Stimulated activated CD4-positive, alpha-beta T cell treated with anti-CD3 and anti-CD28 coated beads, Interleukin-12 subunit alpha, Interleukin-12 subunit beta, amount 100 ng/mL, for 48 hours (primary cell): ENCODE measurements at places on chromosomes 5 and 9.

GRCh38 chr9:135673941-135674340 lies 10.8 kb downstream of the LCN9 start:
- no peak for DNase-seq

GRCh38 chr5:102700916-102701315 lies 54.2 kb upstream of the PAM start:
- DNase-seq, result no peak

DNA sequence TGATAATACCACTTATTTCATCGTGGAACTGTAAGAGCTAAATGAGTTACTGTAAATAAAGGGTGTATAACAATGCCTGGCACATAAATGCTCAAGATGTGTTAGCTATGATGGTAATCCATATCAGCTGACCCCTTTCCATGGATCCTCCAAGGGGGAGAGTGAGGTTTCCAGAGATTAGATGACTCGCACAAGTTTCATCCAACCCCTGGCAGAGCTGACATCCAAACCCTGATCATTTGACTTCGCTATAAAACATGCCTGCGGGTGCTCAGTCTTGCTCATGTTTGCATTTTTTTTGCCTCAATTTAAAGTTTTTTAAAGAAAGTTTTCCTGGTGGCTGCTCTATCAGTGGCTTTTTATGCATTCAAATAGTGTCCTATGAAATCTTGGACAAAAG lies 145.7 kb upstream of the SMIM23 start:
- DNase-seq, result no peak

- no peak for DNase-seq
Measured at GRCh38 chr9:82519332-82519731, 530.8 kb downstream of the SPATA31D1 start.

DNA sequence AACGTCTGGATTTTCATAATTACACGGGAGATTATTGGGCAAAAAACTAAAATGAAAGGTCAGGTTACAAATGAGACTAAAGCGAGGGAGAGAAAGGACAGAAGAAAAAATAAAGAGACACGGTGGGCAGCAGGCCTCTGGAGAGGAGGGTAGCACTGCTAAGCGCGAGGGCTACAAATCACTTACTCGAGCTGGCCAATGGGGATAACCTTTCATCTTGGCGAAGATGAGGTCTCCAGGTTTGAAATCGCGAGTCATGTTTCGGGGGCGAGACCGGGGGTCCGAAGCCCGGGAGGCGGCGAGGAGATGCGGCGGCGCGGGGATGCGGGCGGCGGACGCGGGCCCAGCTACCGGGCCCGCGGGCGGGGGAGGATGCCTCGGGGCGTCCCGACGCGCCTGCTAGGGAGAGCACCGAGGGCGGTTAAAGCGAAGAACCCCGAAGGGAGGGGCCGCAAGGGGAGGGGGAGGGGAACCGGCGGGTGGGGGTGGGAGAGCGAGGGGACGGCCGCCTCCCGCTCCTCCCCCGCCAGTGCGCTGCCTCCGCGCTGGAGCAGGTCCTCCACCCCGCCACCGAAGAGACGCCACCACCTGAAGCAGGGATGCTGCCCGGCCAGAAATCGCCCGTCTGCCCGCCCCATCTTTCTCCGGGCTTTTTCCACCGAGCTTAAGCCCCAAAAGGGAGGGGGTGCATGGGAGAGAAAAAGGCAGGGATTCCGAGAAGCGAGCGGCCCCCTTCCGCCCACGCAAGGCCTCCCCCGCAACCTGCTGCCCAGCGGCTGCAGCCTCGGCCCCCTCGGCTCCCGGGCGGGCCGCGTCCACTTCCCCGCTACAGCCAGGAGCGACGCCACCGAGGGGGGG lies 610 bp downstream of the PSIP1 start:
- peak; percentile 40 for DNase-seq

DNA sequence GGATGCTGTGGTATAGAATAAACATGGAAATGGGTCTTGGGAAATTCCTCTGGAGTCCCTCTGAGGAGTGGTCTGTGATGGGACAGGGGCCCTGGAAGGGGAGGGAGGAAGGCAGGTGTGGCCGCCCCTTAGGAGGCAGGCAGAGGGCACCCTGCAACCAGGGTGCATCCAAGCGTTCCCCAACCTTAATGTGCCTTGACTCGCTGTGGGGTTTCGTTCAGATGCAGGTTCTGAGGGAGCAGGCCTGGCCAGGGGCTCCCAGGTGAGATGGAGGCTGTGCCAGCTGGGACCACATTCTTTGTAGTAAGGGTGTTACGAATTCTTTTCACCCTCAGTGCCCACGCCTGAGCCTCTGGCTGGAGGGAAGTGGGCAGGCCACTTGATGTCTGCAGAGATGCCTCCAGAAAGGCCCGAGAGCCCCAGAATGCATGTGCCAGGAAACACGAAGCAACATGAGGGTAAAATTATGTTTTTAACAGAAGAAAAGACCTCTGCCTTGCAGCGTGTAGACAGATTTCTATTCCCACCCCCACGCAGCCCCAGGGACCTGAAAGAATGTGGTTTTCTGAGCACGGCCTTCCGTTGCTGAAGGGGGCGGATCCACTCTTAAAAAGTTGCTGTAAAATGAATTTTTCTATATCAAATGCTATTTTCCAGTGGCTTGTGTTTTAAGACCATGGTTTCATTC lies 150.4 kb upstream of the IER5L start:
- no peak for DNase-seq

- DNase-seq, result no peak
Measured at GRCh38 chr5:21711866-21712758, 1141.0 kb downstream of the CDH12 start.

DNA sequence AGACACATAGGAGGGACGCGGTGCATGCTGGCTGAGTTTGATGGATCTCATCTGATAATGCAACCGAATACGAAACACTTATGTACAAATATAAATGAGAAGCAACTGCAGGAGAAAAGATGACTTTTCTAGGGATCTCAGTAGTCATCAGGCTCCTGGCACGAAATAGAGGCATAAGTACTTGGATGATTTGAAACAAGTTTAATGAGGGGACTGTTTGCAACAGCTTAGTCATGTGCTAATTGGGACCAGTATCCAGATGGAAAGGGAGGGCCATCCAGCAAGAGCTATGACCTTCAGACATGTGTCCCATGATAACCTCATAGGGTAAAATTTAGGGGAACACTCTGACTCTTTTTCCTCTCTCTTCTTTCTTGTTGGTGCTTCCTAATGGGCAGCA lies 123.0 kb downstream of the EGFLAM start:
- DNase-seq, result no peak

GRCh38 chr5:67012171-67012570 lies 184.4 kb downstream of the CD180 start:
- no peak for DNase-seq

DNA sequence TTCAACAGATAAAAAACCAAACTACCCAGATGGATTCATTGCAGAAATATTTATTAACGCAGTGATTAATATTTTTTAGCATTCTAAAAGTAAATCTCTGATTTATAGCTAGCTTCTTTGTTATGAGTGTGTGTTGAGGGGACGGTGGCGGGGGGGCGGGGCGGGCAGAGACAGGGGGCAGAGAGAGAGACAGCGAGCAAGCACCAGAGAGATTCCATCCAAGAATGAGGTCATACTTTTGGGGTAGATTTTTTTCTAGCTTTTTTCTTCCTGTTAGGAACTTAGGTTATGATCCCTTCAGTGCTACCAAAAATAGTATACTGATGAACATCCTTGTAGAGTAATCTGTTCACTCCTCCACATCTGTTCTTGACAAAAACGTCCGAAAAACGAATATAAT lies 500 bp upstream of the ZNF883 start:
- no peak for DNase-seq

DNA sequence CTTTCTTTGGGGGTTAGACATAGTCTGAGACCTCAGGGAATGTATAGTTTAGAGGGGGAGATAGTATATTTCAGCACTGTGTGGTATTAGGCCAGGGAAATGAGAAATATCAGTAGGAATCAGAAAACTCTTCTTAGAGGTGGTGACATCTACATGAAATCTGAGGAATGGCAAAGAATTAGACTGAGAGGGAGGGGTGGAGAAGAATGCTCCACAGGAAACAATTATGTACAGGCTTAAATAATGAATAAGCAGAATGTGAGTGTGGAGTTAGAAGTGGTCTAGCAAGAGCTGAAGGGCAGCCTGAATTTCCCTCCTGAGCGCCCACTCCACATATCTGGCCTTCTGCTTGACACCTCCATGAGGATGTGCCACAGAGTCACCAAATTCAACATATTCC lies 3.6 kb upstream of the MACIR start:
- DNase-seq, result no peak

GRCh38 chr5:2579126-2579525 lies 172.4 kb downstream of the IRX2 start:
- no peak for DNase-seq

DNA sequence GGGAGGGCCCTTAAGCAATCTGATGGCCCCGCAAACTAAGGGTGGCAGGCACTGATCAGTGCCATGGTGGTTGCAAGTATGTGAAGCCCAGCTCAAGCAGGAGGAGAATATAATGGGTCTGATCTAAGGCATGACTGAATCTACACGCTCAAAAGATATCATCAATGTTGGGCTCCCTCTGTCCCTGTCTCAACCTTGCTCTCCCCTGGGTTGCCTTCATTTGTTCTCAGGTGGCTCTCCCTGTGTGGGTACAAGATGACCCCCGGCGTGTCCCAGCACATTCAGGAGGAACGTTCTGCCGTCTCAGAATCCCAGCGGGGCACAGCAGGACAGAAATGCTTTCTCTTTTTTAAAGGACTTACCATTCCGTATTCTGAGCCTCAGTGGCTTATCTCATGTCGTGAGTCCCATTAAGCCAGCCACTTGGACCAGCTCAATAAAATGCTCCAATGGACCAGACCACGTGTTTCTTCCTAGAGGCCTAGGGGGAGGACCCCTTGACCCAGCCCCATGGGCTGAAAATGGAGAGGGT lies 12.0 kb upstream of the RNF130 start:
- no peak for DNase-seq

DNA sequence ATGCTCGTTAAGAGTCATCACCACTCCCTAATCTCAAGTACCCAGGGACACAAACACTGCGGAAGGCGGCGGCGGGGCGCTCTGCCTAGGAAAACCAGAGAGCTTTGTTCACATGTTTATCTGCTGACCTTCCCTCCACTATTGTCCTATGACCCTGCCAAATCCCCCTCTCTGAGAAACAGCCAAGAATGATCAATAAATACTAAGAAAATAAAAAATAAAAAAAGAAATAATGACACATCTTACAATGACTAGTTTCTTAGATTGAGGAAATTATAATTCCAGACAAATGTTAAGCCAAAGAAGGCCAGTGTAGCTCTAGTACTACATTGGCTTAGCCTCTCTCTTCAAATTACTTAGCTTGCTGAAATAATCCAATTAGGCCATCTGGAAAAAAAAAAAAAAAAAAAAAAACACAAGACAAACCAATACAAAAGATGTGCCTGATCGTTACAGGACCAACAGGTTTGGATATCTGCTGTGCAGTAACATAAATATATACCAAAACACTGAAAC lies 58.0 kb downstream of the ANXA2R start:
- no peak for DNase-seq

DNA sequence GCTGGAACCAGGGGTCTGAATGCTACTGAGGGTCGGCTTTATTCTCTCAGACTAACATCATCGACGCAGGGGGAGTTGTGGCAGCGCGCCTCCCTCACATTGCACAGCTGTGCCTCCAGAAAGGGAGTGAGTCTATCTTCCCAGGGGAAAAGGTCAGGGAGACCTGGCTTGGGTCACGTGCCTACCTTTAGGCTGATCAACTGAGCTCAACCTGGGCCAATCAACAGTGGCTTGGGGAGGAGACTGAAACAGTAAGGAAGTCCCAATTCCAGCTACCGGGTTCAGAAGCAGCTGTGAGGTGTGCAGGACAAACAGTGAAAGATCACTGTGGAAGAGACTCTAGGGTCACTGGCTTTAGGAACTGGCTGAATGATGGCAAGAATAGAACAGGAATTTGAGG lies 14.3 kb downstream of the SNX30 start:
- no peak for DNase-seq

- no peak for DNase-seq
Measured at GRCh38 chr5:10684303-10685086, 76.5 kb downstream of the DAP start.

DNA sequence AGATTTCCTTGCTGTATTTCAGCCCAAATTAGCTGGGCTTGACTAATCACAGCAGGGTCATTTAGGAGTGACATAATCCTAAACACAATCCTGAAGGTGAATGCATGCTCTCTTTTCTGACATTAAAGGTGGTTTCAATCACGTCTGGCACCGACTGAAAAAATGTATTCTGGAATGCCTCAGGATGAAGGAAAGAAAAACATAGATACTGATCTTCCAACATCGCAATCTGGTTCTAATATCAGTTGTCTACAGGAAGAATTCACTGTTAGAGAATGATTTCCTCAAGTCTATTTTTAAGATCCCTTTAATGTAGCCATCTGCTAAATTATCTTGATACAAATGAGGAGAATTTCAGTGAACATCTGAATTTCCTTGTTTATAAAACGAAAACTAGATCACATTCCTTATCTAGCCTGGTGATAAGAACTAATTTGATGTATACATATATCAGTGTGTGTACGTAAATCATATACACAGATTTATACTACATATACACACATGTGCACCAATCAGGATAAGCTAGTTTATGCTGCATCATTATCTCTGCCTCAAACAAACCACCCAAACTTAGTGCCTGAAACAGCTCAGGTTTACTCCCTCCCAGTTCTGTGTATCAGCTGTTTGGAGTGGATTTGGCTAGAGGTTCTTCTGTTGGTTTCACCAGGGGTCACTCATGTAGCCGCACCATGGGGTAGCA lies 31.3 kb upstream of the TAS2R1 start:
- no peak for DNase-seq

- DNase-seq, result peak; percentile 79
Measured at GRCh38 chr5:132410451-132411303, 41.2 kb downstream of the SLC22A5 start.

GRCh38 chr5:35971186-35971877 lies 19.9 kb downstream of the UGT3A1 start:
- no peak for DNase-seq

- no peak for DNase-seq
Measured at GRCh38 chr9:77534376-77535057, 113.6 kb downstream of the GNA14 start.

DNA sequence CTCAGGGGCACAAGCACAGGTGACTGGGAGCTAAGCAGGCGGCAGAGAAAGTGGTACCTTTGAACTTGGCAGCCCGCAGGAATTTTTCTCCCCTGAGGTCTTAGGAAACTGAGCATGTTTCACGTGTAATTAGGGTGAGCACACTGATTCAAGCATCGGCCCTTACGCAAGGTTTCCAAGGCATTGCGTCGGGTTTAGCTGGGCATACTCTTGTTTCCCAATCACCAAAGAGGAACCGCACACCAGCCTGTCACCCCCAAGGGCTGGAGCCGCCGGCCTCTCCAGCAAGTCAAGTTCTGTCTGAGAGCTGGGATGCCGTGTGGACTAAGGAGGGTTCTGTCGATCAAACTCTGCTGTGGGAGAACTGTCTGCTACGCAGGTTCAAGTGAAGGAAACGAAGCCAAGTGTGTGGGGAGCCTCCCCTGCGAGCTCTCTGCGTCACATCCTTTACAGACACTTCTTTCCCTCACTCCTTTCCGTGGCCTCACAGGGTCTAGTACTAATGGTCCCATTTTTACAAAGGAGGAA lies 53.0 kb downstream of the ERGIC1 start:
- no peak for DNase-seq
